Thoracic aorta (tissue), 2 donors: ENCODE measurements at places on chromosomes 4 and X. TPM values are rescaled to one million over a fixed set of nuclear protein-coding genes. Genes with fewer than 3 reads are reported as not detected.
A peak's percentile ranks its signal among the peaks of the same experiment; 100 is the strongest.

- no peak overlapping the region for H3K4me3 ChIP-seq
- no peak overlapping the region for H3K27ac ChIP-seq
- no peaks in the 10 kb centered on the region for H3K4me1 ChIP-seq
Measured at GRCh38 chrX:31445542-31445941, 373.7 kb upstream of the FTHL17 start.

DNA sequence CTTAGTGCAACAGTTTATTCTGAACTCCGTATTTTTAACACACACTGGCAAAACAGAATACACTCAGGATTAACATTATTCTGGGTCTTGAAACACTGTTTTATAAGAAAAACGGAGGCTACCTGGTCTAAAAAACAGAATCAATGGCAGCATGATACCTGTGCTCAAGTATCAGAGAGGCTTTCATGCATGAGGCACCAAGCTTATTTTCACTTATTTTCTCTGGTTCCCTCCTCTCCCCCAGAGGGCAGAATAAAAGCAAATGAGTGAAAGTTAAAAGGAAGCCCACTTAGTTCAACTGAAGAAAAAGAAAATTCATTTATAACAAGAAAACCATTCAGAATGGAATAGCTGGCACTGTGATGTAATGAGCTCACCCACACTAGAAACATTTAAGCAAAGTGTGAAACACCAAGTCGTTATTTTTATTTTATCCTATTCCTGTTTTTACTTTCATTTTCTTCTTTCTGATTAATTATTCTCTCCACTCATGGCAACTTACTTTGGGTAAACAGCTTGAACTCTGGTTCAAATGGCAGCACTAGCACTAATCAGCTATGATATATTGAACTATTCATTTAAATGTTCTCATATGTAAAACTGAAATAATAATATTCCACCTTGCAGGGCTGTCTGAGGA, 211.8 kb downstream of the PPP3CA start:
- no peak overlapping the region for H3K27ac ChIP-seq
- DNase-seq, result no peak
- H3K4me1 ChIP-seq, result no peaks in the 10 kb centered on the region
- peak overlapping the region; percentile 49 for H3K4me3 ChIP-seq
- H3K27me3 ChIP-seq, result no peaks in the 10 kb centered on the region

- no peak overlapping the region for H3K4me3 ChIP-seq
- H3K36me3 ChIP-seq, result no peaks in the 10 kb centered on the region
- no peak for DNase-seq
- no peak overlapping the region for H3K27ac ChIP-seq
- H3K27me3 ChIP-seq, result no peaks in the 10 kb centered on the region
- H3K4me1 ChIP-seq, result peaks cover 3% of the 10 kb centered on the region
Measured at GRCh38 chr4:141705747-141706377, 69.5 kb downstream of the IL15 start.

DNA sequence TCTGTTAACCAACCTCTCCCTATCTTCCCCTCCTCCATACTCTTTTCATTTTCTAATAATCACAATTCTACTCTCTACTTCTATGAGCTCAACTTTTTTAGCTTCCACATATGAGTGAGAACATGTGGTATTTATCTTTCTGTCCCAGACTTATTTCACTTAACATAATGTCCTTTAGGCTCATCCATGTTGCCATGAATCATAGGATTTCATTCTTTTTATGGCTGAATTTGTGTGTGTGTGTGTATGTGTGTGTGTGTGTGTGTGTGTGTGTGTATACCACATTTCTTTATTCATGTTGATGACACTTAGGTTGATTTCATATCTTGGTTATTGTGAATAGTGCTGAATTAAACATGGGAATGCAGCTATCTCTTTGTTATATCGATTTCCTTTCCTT, 37.4 kb downstream of the RUFY3 start:
- no peak overlapping the region for H3K27ac ChIP-seq
- peak overlapping the region; percentile 49 for H3K4me3 ChIP-seq
- peaks cover 10% of the 10 kb centered on the region for H3K4me1 ChIP-seq
- peaks cover 13% of the 10 kb centered on the region for H3K36me3 ChIP-seq
- no peak for DNase-seq

Gene FGB
- not detected for total RNA-seq
